GM13976 (cell line): ENCODE measurements at places on chromosomes 5 and 9.

- DNase-seq: no peak
Observed at GRCh38 chr5:74152136-74152535, 488.4 kb downstream of the ENC1 start.

GRCh38 chr9:137435980-137436760 lies 5.0 kb downstream of the ENTPD8 start:
- no peak for DNase-seq

DNA sequence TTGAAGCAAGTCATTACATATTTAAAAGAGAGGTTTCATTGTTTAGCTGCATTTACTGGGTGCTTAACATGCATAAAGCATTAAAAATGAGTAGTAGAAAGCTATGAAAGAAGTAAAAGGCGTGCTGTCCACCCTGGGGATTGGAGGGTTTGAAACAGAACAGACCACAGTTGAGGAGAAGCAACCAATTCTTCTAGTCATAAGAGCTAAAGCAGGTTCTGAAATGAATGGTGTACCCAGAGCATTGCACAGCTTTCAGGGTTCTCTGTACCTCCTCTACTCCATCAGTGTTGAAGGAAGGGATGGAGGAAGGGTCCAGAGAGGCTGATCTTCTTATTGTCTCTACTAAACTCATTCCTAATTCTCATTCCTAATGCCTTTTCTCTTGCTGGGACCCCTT lies 68.9 kb downstream of the SH3RF2 start:
- no peak for DNase-seq

- DNase-seq: no peak
Observed at GRCh38 chr5:78649861-78650496, 1.4 kb upstream of the LHFPL2 start.

- DNase-seq: peak; percentile 71
Observed at GRCh38 chr9:134381671-134382516, 55.6 kb downstream of the RXRA start.

GRCh38 chr5:57277085-57277484 lies 103.2 kb downstream of the GPBP1 start:
- DNase-seq: no peak

DNA sequence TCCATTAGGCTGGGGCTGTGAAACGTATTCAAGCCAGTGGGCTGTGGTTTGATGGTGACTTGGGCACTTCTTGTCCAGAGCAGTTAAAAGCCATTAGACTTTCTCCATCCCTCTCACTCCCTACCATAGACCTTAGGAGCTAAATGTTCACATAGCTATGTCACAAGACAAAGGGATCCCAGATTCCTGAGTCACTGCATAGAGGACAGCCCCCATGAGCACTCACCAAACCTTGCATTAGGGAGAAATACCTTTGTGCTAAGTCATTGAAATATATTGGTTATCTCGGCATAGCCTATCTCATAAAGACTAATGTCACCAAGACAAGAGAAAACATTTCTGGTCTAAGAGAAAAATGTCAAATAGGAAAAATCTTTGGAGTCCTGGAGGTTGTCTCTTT lies 104.3 kb downstream of the TRPM6 start:
- DNase-seq: no peak

DNA sequence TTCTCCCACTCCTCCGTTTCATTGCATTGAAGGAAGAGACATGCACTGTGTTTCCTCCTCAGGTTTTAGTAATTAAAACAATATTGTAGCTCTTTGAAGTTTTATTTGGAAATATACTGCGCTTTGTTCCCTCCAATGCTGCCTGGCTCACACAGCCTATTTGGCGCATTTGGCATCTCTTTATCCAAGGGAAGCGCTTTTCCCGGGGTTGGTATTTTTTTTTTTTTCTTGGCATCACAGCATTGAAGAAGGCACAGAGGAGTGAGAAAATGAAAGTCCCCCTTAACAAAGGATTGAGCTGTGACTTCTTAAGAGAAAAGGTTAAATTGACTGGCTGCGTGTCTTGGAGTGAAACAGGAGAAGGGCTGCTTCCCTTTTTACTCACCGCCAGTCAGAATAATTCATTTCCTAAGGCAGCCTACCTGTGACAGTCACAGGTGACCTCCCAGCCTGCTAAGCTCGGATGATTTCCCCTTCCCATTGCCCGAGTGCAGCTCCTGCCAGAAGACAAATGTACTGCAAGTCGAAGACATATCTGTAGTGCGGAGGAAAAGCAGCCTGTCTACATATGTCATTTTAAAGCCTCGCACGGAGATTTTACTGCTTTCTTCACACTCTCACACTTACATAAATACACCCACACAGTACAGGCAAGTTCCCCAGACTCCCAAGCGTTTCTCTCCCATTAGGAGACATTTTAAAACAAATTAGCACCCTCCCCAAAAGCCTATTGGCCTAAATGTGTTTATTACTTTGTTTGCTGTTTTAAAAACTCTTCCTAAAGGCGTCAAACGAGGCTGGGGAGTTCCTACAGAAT lies 665.5 kb upstream of the ZNF608 start:
- DNase-seq: peak; percentile 36

DNA sequence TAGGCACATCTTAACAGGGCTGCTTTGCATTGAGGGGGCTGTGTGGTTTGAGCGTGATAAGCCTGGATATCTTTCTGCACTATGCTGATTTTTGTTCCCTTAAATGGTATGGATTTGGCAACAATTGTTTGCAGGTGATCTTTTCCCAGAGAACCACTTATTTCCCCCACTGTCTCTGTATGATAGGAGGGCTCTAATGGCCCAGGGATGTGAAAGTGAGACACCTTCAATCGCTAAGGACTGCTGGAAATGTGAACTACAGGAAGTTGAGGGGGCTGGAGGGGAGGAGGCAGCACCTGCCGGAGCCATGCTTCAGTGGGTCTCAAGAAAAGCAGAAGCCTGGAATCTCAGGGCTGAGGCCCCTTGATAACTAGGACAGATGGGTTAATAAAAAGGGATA lies 29.4 kb downstream of the SYK start:
- DNase-seq: no peak

DNA sequence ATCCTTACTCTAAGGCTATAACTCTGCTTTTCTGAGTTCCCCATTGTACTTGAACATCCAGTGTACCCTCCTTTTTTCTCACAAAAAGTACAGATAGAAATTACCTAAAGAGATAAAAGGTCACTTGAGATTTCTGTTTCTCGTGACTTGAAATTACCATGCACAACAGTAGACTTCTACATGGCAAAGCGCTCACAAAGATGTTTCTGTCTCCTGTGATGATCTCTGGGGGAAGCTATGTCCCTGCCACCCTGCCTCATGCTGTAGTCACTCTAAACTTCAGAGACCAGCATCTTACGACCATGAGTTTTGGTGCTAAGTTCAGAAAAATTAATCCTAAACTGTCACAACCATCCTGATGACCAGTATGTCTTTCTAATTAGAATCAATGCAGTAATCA lies 36.2 kb downstream of the NFIB start:
- DNase-seq: no peak

GRCh38 chr5:61603211-61603908 lies 271.3 kb downstream of the ZSWIM6 start:
- DNase-seq: no peak

DNA sequence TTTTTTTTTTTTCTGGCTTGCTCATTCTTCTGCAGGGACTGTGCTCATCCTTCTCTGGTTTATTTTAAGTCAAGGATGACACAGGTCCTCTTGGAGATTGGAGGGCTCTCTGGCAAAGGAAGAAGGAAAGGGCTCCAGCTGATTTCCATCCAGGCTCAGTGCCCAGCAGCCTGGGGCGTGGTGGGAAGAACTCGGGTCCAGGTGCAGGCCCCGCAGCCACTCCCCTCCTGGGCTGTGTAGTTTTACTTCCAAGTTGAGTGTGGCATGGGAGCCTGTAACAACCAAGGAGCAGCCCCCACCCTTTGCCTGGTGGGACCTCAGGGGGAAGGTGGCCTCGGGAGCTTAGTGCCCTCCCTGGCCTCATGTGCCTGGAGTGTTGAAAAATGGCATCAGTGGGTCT lies 58.9 kb downstream of the ANKRD33B start:
- no peak for DNase-seq

GRCh38 chr5:143495110-143495509 lies 91.6 kb upstream of the NR3C1 start:
- no peak for DNase-seq

DNA sequence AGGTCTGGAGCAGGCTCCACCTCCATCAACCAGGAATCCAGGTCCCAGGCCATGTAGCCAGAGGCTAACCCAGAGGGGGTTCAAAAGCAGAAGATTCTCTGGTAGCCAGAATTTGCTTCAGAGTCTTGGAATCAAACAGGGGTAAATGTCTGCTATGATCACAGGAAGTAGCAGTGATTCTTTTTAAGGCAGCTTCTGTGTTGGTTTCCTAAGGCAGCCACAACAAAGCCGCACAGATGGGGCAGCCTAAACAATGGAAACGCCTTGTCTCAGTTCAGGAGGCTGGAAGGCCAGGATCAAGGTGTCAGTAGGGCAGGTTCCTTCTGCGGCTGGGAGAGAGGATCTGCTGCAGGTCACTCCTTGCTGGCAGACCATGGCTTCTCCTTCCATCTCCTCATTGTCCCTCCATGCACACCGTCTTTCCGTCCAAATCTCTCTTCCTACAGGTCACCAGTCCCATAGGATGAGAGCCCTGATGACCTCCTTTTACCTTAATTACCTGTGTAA lies 167.3 kb downstream of the ROR2 start:
- DNase-seq: no peak

DNA sequence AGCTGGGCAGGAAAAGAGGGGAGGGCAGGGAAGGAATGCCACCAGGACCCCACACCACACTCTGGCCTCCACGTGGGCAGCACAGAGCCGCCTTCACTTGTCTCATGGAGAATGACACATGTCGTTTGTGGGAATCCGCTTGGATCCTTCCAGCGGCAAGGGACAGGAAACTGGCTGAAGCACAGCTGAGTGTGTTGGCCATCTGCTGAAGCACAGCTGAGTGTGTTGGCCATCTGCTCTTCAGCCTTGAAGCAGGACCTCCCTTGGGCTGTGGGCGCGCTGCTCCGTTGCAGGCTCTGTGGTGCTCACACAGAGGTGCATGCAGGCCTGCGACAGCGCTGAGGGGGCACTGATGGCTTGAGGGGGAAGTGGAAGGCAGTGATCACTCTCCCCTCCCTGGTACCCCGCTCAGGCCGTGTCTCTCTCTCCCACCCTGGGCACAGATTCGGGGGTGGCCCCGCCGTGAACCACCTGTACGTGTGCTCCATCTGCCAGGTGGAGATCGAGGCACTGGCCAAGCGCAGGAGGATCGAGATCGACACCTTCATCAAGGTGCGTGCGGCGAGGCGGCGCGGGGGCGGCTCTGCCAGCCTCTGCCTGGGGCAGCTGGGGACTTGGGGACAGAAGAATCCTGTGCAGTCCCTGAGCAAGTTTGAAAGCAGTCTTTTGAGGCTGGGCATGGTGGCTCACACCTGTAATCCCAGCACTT lies 40.6 kb downstream of the USP20 start:
- no peak for DNase-seq

DNA sequence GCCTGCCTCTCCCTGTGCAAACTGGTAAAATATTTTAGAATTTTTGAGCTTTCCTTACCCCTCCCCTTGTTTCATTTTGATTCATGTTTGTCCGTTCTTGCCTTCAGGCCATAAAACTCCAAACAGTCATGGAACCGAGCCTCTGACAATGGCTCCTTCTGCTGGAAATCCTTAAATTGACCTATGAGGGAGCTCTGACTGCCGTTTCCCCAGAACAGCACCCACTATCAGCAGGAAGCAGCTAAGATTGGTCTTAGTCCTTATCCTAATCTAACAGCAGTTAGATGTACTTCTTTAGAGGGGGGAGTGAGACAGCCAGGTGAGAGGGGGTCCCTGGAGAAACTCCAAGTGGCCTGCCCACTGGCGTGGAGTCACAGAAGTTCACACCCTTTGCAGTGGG lies 106.7 kb downstream of the FAM174A start:
- no peak for DNase-seq

- peak; percentile 94 for DNase-seq
Observed at GRCh38 chr9:137316012-137316981, 14.2 kb upstream of the NRARP start.

DNA sequence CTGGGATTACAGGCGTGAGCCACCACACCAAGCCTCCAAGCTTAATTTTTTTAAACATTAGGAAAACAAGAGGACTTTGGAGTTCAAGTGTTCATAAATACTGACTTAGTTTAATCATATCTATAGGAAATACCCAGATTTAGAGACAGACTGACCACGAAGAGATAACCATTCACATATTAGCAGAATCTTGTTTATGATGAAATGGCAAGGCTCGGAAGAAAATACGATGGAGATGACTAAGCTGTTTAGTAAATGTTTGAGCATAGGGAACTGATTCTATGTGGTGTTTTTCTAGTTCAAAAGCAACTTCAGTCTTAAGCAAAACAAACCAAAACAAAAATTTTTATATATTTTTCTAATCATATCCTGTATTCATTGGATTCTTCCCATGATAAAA lies 13.5 kb upstream of the TUSC1 start:
- DNase-seq: no peak

GRCh38 chr5:168114444-168115017 lies 176.9 kb upstream of the WWC1 start:
- DNase-seq: peak; percentile 67

DNA sequence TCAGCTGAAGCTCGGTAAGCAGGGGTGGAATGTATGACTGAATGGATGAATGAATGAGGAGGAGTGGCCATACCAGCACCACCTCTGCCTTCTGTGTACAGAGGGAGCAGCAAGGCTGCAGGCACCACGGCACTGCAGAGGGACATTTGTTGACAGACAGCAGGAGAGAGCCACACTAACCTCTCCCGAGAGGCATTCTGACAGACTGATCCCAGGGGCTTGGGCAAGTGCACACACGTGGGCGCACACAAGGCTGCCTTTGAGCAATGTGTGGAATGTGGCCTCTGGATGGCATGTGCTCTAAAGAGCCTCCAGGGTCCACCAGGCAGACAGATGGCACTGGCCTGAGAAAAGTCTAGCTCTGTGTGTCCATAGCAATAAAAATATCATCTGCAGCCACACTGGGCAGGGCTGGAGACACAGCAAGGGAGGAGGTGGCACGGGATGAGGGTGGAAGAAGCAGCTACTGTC lies 111.8 kb downstream of the ACTL7B start:
- DNase-seq: no peak

- no peak for DNase-seq
Observed at GRCh38 chr9:30935730-30936129, 1448.7 kb upstream of the ACO1 start.

- no peak for DNase-seq
Observed at GRCh38 chr5:175382171-175382570, 61.8 kb downstream of the DRD1 start.

- DNase-seq: no peak
Observed at GRCh38 chr9:15262581-15262980, 44.4 kb downstream of the TTC39B start.

GRCh38 chr5:138945421-138946240 lies 70.5 kb upstream of the LRRTM2 start:
- DNase-seq: no peak

DNA sequence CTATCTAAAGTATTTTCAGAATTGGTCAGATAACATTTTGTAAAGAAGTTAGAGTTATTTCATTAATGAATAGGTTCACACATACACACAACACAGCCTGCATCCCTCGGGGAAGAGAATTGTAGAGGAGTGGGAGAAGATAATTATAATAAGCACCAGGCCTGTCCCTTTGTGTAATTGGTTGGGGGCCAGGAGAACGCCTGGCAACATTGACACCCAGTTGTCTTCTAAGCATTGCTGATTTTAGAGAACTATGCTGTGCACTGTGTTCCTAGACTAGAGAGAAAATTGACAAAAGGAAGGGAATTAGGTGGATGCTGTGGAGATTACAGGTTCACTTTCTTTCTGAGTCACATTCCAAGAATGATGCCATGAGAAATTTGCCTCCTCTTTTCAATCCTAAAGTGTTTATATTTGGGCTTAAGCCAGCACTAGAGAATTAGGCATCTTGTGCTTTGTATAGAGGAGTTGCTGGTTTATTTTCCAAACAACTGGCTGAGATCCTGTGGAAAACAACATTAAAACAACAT lies 247.6 kb downstream of the COX7C start:
- DNase-seq: no peak

GRCh38 chr5:81895307-81895706 lies 76.5 kb upstream of the ATG10 start:
- DNase-seq: no peak
